Smooth muscle cell of bladder (primary cell): ENCODE measurements at places on chromosomes 3 and 15. TPM values are rescaled to one million over a fixed set of nuclear protein-coding genes. Genes with fewer than 3 reads are reported as not detected.

DAZL gene
- not detected in 2 replicates for total RNA-seq

CCDC80 gene
- 393 and 1,612 TPM in 2 replicates for total RNA-seq

THSD4 gene
- total RNA-seq = 28.0 and 33.8 TPM in 2 replicates

FGF12 gene
- total RNA-seq = 0.09 TPM in 1 of 2 replicates, not detected in the other

MEX3B gene
- 2.3 and 6.1 TPM in 2 replicates for total RNA-seq

OCA2 gene
- total RNA-seq = not detected in 2 replicates

RAF1 gene
- 96.1 and 114 TPM in 2 replicates for total RNA-seq

MAPKAPK3 gene
- total RNA-seq = 19.6 and 22.9 TPM in 2 replicates

RARRES1 gene
- 76.4 and 166 TPM in 2 replicates for total RNA-seq

BOC gene
- total RNA-seq = 8.4 and 8.7 TPM in 2 replicates

DPPA2 gene
- total RNA-seq = not detected in 2 replicates

REC114 gene
- not detected in 2 replicates for total RNA-seq

HYAL1 gene
- total RNA-seq = 1.6 and 2.5 TPM in 2 replicates

SPTSSB gene
- not detected in 2 replicates for total RNA-seq

GP5 gene
- total RNA-seq = 0.09 and 0.14 TPM in 2 replicates
